CD4-positive, alpha-beta T cell treated with Interleukin-21 for 1 hour (primary cell): ENCODE measurements at places on chromosomes 1 and 21.

DNA sequence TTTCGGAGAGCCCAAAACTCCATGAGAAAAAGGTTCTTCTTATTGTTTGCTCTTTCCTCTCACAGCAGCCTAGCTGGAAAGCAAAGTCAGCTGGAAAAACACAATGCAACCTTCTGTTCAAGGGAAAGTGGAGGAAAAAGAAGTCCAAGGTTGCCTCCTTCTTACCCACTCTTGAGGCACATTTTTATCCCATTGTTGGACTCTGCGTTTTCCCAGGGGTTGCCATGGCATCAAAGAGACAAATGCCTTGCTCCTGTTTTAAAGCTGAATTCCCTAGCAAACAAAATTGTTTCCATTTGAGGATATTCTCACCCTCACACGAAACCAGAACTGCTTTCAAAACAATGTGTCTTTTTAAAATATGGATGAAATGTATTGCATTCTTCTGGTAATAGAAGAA, 45.1 kb upstream of the PALMD start:
- no peak for DNase-seq

GRCh38 chr1:210557426-210558077, 228.8 kb downstream of the HHAT start:
- no peak for DNase-seq

DNA sequence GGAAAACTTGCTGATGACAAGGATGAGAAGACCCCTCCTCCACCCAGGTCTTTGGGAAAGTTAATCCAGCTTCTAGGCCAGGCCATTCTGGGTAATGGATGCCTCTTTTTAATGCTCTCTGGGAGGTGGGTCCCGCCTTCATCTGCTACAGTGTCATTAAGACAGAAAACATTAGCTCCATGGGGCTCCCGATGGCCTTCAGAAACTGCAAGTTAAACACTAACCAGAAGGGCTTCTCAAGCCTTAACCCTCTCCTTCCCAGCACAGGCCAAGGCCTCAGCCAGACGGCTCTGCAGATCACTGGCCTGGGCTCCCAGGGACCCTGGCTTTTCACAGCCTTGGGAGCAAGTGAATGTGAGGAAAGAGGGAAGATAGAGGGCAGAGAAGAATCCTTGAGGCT, 364.9 kb downstream of the MATN1 start:
- no peak for DNase-seq

DNA sequence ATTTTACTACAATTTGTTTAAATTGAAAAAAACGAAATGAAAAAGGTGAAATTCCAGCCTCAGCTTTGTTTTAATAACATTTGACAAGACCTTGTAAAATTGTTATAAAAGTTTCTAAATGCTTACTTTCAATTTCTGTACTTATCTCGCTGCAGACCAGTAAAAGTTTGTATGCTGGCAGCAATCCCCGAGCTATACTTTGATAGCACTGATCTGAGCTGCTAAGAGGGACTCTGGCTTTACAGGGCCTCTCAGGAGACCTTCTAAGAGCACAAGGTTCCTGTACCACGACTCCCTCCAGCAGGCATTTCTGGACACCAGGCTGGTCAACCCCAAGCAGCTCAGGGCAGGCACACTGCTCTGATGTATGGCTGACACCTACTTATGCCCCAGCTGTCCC, 13.1 kb downstream of the STMN1 start:
- no peak for DNase-seq

GRCh38 chr1:162191396-162192305, 122.2 kb downstream of the NOS1AP start:
- no peak for DNase-seq

DNA sequence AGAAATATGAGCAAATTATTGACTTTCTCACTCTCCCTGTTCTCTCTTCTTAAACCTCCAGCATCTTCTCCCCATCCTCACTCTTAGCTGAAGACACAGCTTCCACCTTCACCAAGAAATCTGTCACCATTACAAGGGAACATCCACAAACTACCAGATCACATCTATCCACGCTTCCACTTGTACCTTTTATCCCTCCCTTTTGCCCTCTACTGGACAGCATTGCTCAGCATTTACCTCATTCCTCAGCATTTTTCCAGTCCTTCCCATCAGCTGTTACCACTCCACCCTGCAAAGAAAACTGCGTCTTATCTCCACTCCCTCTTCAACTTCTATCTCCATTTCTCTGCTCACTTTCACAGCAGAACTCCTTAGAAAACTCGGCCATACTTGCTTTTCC, 42.6 kb downstream of the KCNJ6 start:
- DNase-seq, result no peak

DNA sequence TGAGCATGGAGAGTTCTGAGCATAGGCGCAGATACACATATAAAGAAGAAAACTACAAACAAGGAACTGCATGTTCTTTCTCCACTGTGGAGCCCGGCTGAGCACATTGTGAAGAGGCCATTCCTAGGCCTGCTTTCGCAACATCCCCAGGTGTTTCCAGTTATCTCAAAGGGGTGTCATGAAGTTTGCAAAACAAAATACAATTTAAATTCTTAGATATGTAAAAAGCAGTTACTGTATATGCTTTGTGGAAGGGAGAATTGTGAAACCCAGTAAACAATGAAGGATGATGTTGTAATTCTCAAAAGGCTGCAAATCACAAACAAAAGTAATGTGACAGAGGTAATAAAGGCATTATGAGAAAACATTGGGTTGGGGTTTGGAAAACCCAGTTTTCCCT, 98.6 kb upstream of the ZNF644 start:
- DNase-seq, result no peak

DNA sequence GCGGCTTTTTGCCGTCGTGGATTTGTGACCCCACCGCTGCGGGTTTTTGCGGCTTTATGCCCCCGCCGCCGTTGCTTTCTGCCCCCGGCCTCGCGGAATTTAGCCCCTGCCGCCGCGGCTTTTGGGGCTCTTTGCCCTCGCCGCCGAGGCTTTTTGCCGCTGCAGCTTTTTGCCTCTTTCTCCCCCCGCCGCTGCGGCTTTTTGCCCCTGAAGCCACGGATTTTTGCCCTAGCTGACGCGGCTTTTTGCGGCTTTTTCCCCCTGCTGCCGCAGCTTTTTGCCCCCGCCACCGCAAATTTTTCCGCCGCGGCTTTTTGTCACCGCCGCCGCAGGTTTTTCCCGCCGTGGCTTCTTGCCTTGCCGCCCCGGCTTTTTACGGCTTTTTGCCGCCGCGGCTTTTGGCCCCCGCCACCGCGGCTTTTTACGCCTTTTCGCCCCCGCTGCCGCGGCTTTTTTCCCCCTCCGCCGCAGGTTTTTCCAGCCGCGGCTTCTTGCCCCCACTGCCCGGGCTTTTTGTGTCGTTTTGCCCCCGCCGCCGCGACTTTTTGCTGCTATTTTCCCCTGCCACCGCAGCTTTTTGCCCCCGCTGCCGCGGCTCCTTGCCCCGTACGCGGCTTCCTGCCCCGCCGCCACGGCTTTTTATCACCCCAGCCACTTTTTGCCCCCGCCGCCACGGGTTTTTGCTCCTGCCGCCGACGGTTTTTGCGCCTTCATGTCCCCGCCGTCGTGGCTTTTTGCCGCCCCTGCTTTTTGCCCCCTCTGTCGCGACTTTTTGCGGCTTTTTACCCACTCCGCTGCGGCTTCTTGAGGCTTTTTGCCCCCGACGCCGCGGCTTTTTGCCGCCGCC, 3933.6 kb downstream of the SRGAP2C start:
- DNase-seq, result no peak

DNA sequence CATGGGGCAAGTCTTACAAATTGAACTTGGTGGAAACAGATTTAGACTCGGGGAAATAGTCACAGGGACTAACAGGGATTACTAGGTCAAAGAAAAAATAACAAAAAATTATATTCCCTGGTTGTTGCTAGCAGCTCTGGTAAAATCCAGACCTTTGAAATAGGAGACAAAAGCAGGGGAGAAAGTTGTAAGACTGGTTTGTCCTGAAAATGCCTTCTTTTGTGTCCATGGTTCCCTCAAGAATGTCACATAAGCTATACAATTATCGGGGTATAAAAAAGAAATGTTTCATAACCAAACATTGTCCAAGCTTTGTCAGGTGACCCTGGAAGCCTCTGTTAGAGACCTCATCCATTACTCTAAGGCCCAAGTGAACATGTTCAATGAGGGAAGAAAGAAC, 33.1 kb downstream of the KIAA0319L start:
- DNase-seq, result no peak

DNA sequence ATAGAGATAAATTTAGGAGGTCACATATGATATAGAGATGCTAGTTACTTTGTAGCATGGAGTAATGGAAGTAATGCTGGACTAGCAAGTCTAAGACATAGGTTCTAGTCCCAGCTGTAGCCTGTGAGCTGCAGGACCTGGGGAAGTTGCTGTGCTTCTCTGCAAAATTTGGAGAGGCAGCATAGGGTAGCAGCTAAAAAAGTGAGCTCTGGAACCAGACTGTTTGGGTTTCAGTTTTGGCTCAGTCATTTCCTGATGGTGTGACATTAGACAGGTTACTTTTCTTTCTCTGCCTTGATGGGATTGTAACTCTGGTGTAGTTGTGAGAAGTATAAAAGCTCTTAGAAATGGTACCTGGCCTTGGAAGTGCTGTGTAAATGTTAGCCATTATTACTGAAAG, 3.3 kb downstream of the METTL13 start:
- DNase-seq, result no peak

GRCh38 chr1:15731735-15732685, 4.0 kb upstream of the SLC25A34 start:
- DNase-seq, result no peak

- DNase-seq, result peak; percentile 51
Observed at GRCh38 chr1:226424221-226425003, 16.5 kb upstream of the PARP1 start.

DNA sequence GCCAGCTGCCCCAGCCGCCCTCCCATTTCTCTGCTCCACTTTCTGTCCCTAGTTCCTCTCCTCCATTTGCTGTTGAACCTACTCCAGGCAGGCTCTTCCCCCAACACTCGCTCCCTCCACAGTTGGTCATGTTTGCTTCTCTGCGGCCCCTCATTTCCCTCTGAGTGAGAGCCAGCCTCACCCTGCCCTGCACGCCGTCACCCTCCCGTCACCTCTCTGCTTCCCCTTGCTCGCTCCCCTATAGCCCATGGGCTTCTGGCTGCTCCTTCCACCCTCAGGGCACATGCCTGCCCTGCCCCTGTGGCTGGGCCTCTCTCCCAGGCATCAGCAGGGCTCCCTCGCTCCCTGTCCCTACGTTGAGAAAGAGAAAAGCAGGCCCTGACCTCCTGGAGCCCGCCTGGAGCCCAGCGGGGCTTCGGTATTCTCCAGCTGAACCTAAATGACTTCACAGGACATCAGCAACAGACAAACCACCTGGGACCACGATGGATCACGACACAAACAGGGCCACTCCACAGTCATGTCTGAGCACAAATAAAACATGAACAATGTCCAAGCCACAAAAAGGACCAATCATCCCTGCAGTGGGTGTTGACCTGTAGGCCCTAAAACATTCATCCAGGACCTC, 13.3 kb upstream of the THEMIS2 start:
- no peak for DNase-seq
